ENCODE measurements at places on chromosomes 1 and 21. TPM values are rescaled to one million over a fixed set of nuclear protein-coding genes. Genes with fewer than 3 reads are reported as not detected.

The SCAMP3 gene
- 38.9 TPM for total RNA-seq

DNA sequence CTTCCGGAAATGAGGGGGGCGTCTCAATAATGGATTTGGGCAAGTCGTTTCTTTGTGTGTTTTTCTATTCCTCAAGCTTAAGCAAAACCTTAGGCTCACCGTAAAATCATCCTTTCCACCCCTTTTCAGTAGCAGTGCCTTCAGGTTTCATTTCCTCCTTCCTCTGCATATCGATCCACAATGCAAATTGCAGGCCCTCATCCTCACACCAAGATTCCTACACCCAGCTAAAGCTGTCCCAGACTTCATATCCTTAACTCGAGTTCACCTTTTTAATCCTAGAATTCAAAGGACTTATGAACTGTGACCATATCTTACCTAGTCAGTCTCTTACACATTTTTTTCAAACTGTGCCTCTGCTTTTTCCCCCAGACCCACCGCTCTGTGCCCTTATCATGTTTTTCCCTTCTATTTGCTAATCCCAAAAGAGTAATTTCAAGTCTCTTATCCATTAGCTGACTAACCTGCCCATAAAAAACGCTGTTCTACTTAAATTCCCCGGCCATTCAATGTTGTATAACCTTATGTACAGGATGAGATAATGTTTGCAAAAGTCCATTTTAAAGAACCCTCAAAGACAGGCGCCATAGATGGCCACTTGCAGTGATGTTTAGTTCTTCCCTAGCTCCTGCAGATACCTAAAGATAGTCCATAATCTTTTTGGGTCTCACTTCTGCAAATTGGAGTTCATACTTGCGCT is 1.5 kb downstream of the AKIRIN1 start:
- H3K36me3 ChIP-seq: no peaks in the 10 kb centered on the region
- H3K27ac ChIP-seq: no peak overlapping the region
- H3K27me3 ChIP-seq: no peaks in the 10 kb centered on the region
- H3K4me3 ChIP-seq: no peak overlapping the region
- DNase-seq: no peak

The SPRR1B gene
- total RNA-seq: not detected

The C1orf185 gene
- total RNA-seq: not detected

The CR1L gene
- total RNA-seq: not detected

- peaks cover 52% of the 10 kb centered on the region for H3K4me1 ChIP-seq
- H3K27ac ChIP-seq: no peak overlapping the region
- no peaks in the 10 kb centered on the region for H3K36me3 ChIP-seq
- H3K27me3 ChIP-seq: no peaks in the 10 kb centered on the region
- no peak overlapping the region for H3K4me3 ChIP-seq
Measured at GRCh38 chr1:172277275-172277674, 143.2 kb upstream of the C1orf105 start.

The C1QA gene
- 68.0 TPM for total RNA-seq

GRCh38 chr1:33257207-33257771 is 997 bp downstream of the ZNF362 start:
- no peaks in the 10 kb centered on the region for H3K27me3 ChIP-seq
- no peaks in the 10 kb centered on the region for H3K36me3 ChIP-seq
- no peak for DNase-seq
- H3K4me3 ChIP-seq: peak overlapping the region; percentile 39

DNA sequence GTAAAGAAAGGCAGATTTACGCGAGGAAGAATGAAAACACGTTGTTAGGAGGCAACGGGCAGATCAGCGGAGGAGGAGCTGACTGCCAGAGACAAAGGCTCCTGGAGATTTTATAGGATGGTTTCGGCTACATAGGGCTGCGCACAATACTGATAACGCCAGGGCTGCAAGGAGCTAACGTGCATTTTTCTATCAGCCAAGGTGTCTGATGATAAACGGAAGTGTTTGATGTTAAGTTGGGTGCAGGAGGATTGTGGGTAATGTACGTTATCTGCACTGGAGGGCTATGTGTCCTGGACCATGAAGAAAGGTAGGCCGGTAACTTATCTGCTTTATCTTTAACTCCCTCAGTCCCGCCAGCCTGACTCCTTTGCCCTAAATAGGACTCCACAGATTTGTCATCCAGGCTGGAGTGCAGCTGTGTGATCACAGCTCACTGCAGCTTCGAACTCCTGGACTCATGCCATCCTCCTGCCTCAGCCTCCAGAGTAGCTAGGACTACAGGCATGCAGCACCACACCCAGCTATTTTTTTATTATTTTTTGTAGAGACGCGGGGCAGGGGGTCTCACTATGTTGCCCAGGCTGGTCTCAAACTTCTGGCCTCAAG is 29.6 kb downstream of the SETD4 start:
- H3K36me3 ChIP-seq: peaks cover 8% of the 10 kb centered on the region
- H3K27me3 ChIP-seq: no peaks in the 10 kb centered on the region
- H3K27ac ChIP-seq: no peak overlapping the region
- no peaks in the 10 kb centered on the region for H3K4me1 ChIP-seq

DNA sequence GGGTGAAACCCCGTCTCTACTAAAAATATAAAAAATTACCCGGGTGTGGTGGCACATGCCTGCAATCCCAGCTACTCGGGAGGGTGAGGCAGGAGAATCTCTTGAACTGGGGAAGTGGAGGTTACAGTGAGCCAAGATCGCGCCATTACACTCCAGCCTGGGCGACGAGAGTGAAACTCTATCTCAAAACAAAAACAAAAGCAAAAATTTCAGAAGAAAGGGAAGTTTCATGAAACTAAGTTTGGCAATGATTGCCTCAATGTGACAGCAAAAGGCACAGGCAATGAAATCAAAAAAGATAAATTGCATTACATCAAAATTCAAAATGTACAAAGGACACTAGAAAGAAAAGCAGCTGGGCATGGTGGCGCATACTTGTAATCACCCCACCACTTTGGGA is 40.1 kb downstream of the BTF3L4 start:
- no peak overlapping the region for H3K27ac ChIP-seq
- no peaks in the 10 kb centered on the region for H3K36me3 ChIP-seq
- H3K4me3 ChIP-seq: no peak overlapping the region
- H3K27me3 ChIP-seq: no peaks in the 10 kb centered on the region
- H3K4me1 ChIP-seq: peaks cover 6% of the 10 kb centered on the region

GRCh38 chr1:151425103-151425502 is 25.7 kb downstream of the PSMB4 start:
- H3K4me1 ChIP-seq: no peaks in the 10 kb centered on the region
- H3K36me3 ChIP-seq: no peaks in the 10 kb centered on the region
- no peaks in the 10 kb centered on the region for H3K27me3 ChIP-seq
- H3K27ac ChIP-seq: no peak overlapping the region

DNA sequence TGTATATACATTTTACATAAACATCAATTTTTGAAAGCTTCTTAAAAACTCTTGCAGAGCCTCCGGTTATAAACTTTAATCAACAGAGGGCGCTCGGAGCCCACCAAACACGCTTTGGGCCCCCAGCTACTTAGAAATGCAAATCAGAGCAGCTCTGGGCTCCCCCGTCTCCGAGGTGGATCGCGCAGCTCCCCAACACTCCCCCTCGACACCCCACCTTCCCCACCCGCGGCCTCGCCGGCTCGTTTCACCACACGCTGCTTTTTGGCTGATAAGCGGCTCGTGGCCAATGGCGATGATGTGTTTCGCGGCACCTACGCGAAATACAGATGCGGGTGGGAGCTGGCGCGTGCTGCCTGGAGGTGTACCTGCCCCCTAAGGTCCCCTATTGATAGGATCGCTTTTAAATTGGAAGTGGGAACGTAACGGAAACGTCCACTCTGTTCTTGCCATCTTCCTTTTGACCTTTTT is 1.7 kb upstream of the KIF26B start:
- H3K4me3 ChIP-seq: no peak overlapping the region
- peaks cover 43% of the 10 kb centered on the region for H3K4me1 ChIP-seq
- H3K27me3 ChIP-seq: no peaks in the 10 kb centered on the region
- no peak overlapping the region for H3K27ac ChIP-seq
- DNase-seq: peak; percentile 63

GRCh38 chr1:224338150-224338838 is 8.3 kb upstream of the NVL start:
- no peak for DNase-seq
- H3K27me3 ChIP-seq: no peaks in the 10 kb centered on the region
- H3K36me3 ChIP-seq: no peaks in the 10 kb centered on the region
- no peak overlapping the region for H3K4me3 ChIP-seq
- no peak overlapping the region for H3K27ac ChIP-seq
- peaks cover 11% of the 10 kb centered on the region for H3K4me1 ChIP-seq

DNA sequence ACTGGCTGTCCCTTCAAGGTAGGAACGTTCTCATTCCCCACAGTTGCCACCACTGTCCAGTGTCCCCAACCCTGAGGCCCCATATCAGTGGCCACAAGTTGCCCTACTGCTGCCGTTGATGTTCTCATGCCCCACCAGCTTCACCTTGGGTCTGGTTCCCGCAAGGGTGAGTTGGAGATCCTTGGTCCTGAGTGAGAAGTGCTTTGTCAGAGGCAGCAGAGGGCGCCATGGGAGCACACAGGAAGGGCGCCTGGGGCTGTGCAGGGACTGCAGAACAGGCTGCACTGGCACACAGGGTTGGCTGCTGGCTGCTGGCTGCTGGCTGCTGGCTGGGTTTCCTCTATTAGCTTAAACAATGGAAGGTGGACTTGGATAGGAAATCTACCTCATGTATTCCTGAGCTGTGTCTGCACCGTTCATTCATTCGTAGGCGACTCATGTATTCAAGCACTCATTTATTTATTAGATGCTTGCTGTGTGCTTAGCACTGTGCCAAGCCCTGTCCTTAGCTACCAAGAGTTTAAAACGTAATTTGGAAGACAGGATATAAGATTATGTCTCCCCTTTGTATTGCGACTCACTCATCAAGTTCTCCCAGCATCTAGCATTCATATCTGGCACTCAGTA is 2.1 kb upstream of the S100A9 start:
- DNase-seq: peak; percentile 32
- no peaks in the 10 kb centered on the region for H3K36me3 ChIP-seq
- no peaks in the 10 kb centered on the region for H3K4me1 ChIP-seq
- H3K4me3 ChIP-seq: no peak overlapping the region
- no peak overlapping the region for H3K27ac ChIP-seq
- no peaks in the 10 kb centered on the region for H3K27me3 ChIP-seq

DNA sequence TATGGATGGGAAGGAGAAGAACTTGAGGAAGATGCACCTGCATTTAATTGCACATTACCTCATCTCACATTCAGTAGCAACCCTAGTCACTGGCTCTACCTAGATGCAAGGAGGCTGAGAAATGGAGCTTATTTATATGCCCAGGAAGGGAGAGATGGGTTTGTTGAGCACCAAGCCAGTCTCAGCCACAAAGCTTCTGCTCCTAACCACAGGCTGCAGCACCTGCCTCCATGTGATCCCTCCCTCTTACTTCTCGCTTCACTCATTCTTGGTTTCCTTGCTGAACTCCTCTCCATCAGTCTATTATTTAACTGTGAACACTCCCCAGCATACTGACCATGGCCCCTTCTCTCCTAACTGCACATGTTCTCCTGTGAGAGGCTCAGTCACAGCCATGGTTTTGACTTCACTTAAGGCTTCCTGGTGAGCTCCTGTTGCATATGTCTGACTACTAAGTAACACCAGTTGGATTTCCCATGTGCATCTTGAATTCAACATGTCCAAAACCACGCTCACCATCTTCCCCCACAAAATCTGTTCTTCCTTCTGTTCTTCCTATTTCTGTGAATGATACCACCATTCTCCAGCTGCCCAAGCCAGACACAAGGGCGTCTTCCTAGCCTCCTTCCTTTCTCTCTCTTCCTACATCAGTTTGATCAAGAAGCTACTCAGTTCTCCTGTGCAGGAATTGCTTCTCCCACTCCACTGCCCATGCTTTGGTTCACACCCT is 139.8 kb downstream of the AK5 start:
- H3K4me3 ChIP-seq: no peak overlapping the region
- no peak for DNase-seq
- no peaks in the 10 kb centered on the region for H3K36me3 ChIP-seq
- H3K27ac ChIP-seq: no peak overlapping the region
- no peaks in the 10 kb centered on the region for H3K4me1 ChIP-seq

- no peaks in the 10 kb centered on the region for H3K36me3 ChIP-seq
- peak overlapping the region; percentile 97 for H3K27ac ChIP-seq
- no peak overlapping the region for H3K4me3 ChIP-seq
- no peaks in the 10 kb centered on the region for H3K27me3 ChIP-seq
Measured at GRCh38 chr1:58903514-58904298, 119.9 kb upstream of the JUN start.

DNA sequence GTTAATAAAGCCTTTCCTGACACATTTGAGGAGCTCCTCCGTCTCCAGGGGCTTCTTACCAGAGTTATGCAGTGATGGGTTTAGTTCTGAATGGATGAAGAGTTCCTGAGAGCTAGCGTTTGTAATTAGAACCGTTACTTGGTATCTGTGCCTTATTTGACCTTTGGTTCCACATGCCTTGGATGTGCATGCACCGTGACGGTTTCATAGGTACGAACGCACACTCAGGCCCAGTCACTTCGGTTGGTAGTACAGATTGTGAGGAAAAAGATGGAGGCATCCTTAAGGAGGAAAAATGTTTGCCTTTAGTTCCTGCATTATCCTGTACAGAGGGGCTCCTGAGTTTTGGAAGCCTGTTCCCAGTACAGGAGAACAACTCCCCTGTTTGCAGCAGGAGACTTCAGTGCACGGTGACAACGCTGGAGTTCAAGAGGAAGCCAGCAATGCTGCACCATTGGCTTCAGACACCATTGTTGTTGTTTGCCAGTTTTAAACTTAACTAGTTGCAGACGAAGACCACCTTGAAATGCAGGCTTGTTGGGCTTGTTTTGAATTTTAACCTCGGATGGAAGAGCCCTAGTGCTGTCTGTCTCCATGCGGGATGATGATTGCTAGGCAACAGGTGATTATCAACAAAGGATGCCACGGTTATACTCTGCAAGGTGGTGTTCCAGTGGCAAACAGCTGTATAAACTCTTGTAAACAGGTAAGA is 8.2 kb downstream of the RBM15 start:
- H3K4me1 ChIP-seq: peaks cover 74% of the 10 kb centered on the region
- H3K27me3 ChIP-seq: no peaks in the 10 kb centered on the region
- no peak overlapping the region for H3K27ac ChIP-seq

- no peaks in the 10 kb centered on the region for H3K4me1 ChIP-seq
- peak; percentile 59 for DNase-seq
- H3K4me3 ChIP-seq: no peak overlapping the region
- no peaks in the 10 kb centered on the region for H3K36me3 ChIP-seq
Measured at GRCh38 chr1:3410142-3410925, 44.1 kb upstream of the ARHGEF16 start.

- no peaks in the 10 kb centered on the region for H3K27me3 ChIP-seq
- H3K4me3 ChIP-seq: no peak overlapping the region
- H3K36me3 ChIP-seq: peaks cover 2% of the 10 kb centered on the region
- H3K4me1 ChIP-seq: peaks cover 33% of the 10 kb centered on the region
- no peak overlapping the region for H3K27ac ChIP-seq
- no peak for DNase-seq
Measured at GRCh38 chr1:74728736-74729135, 4.1 kb downstream of the CRYZ start.

- no peak overlapping the region for H3K27ac ChIP-seq
- H3K4me1 ChIP-seq: no peaks in the 10 kb centered on the region
- DNase-seq: peak; percentile 24
- H3K36me3 ChIP-seq: no peaks in the 10 kb centered on the region
- H3K4me3 ChIP-seq: no peak overlapping the region
Measured at GRCh38 chr1:236753516-236753915, 41.6 kb upstream of the MTR start.

GRCh38 chr21:40457741-40458140 is 389.2 kb downstream of the DSCAM start:
- no peak overlapping the region for H3K27ac ChIP-seq
- no peak overlapping the region for H3K4me3 ChIP-seq
- no peaks in the 10 kb centered on the region for H3K36me3 ChIP-seq
- no peak for DNase-seq
- no peaks in the 10 kb centered on the region for H3K4me1 ChIP-seq
- no peaks in the 10 kb centered on the region for H3K27me3 ChIP-seq

The PRKAA2 gene
- 7.5 TPM for total RNA-seq

GRCh38 chr1:3711780-3712451 is 40.3 kb upstream of the CCDC27 start:
- no peak overlapping the region for H3K4me3 ChIP-seq
- no peak overlapping the region for H3K27ac ChIP-seq
- H3K36me3 ChIP-seq: no peaks in the 10 kb centered on the region
- H3K27me3 ChIP-seq: no peaks in the 10 kb centered on the region

Measured in body of pancreas (tissue), 4 donors.